GM23248 (cell line): ENCODE measurements at places on chromosomes 1 and 21. TPM values are rescaled to one million over a fixed set of nuclear protein-coding genes. Genes with fewer than 3 reads are reported as not detected.

GRCh38 chr1:155323729-155324036 lies 3.0 kb downstream of the RUSC1 start:
- H3K4me1 ChIP-seq = peaks cover 12% of the 10 kb centered on the region
- peak overlapping the region; percentile 89 for H3K4me3 ChIP-seq
- peak overlapping the region; percentile 76 for H3K27ac ChIP-seq

DNA sequence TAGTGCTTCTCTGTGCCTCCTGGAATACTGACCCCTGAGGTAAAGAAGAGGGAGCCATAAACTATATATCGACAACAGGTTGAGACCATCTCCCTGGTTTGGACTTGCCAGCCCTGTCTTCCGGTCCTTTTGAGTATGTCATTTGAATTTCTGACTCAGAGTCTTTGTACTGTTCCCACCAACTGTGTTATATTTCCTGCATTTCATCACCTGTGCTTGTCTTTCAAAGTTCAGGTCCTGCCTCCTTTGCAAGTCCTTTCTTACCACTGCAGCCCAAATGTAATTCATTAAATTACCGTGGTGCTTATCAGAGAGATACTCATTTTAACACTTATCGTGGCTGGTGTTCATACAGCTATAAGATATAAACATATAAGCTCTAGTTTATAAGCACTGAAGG lies 10.7 kb downstream of the AK5 start:
- no peaks in the 10 kb centered on the region for H3K27me3 ChIP-seq
- DNase-seq = no peak
- peaks cover 10% of the 10 kb centered on the region for H3K4me1 ChIP-seq
- H3K4me3 ChIP-seq = no peak overlapping the region
- no peak overlapping the region for H3K27ac ChIP-seq
- H3K36me3 ChIP-seq = peaks cover 35% of the 10 kb centered on the region

DNA sequence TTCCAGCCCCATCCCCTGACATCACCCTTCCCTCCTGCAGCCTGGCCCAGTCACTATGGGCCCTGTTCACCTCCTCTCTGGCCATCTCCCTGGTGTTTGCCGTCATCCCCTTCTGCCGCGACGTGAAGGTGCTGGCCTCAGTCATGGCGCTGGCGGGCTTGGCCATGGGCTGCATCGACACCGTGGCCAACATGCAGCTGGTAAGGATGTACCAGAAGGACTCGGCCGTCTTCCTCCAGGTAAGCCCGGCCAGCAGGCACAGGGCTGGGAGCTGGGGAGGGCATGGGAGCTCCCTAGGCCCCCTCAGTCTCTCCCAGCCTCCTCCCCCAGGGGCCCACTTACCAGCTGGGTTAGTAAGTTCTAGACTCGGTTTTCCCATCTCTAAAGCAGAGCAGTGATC lies 52.1 kb downstream of the ELK4 start:
- H3K36me3 ChIP-seq = no peaks in the 10 kb centered on the region
- no peak overlapping the region for H3K4me3 ChIP-seq
- H3K4me1 ChIP-seq = no peaks in the 10 kb centered on the region

The TCEA3 gene
- 9.2 and 16.3 TPM in 2 replicates for total RNA-seq

The KAZN gene
- total RNA-seq = 4.9 and 5.4 TPM in 2 replicates

The LRRC7 gene
- not detected in 2 replicates for total RNA-seq

DNA sequence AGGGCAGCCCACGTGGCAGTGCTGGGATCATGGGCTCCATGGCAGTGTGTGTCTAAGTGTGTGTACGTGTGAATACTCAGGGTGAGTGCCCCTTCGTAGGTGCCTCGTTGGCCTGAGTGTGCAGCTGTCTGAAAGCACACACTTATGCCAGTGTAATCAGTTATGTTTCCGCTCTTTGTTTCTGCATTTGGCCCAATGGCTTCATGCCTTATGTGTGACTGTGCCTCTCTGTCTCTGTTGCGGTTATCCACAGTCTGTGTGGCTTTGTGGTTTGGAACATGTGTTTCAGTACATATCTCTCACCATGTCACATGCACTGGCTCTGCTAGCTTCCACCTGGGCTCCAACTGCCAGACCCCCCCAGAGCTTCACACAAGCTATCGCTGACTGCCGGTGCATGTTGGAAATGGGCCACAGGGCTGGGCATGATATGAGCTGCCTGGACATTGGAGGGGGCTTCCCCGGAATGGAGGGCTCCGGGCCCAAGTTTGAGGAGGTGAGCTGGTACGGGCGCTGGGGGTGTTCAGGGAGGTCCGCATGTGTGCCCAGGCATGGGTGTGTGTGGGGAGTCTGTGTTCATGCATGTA lies 70.3 kb upstream of the TINAGL1 start:
- peak; percentile 86 for DNase-seq
- H3K36me3 ChIP-seq = no peaks in the 10 kb centered on the region
- H3K27me3 ChIP-seq = peaks cover 64% of the 10 kb centered on the region
- no peak overlapping the region for H3K27ac ChIP-seq
- H3K4me1 ChIP-seq = peaks cover 9% of the 10 kb centered on the region

GRCh38 chr1:50271968-50272578 lies 151.2 kb downstream of the DMRTA2 start:
- no peaks in the 10 kb centered on the region for H3K36me3 ChIP-seq
- H3K27ac ChIP-seq = no peak overlapping the region
- H3K4me1 ChIP-seq = no peaks in the 10 kb centered on the region
- DNase-seq = peak; percentile 60
- H3K27me3 ChIP-seq = peaks cover 10% of the 10 kb centered on the region; the same call in 1 of the 2 replicates

The GIPC2 gene
- 0.32 and 0.51 TPM in 2 replicates for total RNA-seq

- H3K27me3 ChIP-seq = no peaks in the 10 kb centered on the region
- H3K36me3 ChIP-seq = no peaks in the 10 kb centered on the region
- no peak overlapping the region for H3K4me3 ChIP-seq
- H3K27ac ChIP-seq = no peak overlapping the region
- no peak for DNase-seq
These were observed 675.9 kb upstream of the ADGRL4 start for GRCh38 chr1:79682478-79682877.

The IQCC gene
- 0.97 and 1.4 TPM in 2 replicates for total RNA-seq

The SH3BGR gene
- 0.76 and 4.4 TPM in 2 replicates for total RNA-seq

The PTPN22 gene
- 0.51 and 0.86 TPM in 2 replicates for total RNA-seq

GRCh38 chr1:186648613-186649012 lies 31.6 kb downstream of the PTGS2 start:
- H3K4me1 ChIP-seq = peaks cover 4% of the 10 kb centered on the region
- peak; percentile 5 for DNase-seq
- no peaks in the 10 kb centered on the region for H3K36me3 ChIP-seq
- no peak overlapping the region for H3K4me3 ChIP-seq
- H3K27ac ChIP-seq = no peak overlapping the region

- peaks cover 50% of the 10 kb centered on the region for H3K4me1 ChIP-seq
- H3K4me3 ChIP-seq = peak overlapping the region; percentile 2; the same call in 1 of the 2 replicates
- peak; percentile 95 for DNase-seq
- peak overlapping the region; percentile 99 for H3K27ac ChIP-seq
- H3K36me3 ChIP-seq = no peaks in the 10 kb centered on the region
These were observed 10.6 kb downstream of the XKR8 start for GRCh38 chr1:27970401-27970800.

DNA sequence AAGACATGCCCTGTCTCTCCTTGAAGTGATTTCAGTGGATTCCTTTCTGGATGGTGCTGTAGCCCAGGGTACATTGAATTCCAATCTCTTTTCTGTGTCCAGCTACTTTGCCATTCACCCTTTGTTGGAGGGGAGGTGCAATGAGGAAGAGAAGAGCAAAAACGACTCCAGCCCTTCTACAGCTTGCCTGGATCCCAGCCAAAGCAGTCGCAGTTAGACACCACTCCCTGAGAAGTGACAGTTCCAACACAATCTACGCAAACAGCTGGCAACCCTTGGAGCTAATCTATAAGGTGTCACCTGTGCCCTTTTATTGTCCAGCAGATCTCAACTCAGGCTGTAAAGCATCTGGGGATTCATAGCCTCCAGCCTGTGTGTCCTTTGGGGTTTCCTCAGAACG lies 4.6 kb downstream of the CD244 start:
- no peak for DNase-seq
- H3K27me3 ChIP-seq = no peaks in the 10 kb centered on the region
- no peaks in the 10 kb centered on the region for H3K4me1 ChIP-seq
- no peaks in the 10 kb centered on the region for H3K36me3 ChIP-seq

The ACTN2 gene
- not detected in 2 replicates for total RNA-seq

GRCh38 chr1:56413671-56414199 lies 165.6 kb downstream of the PLPP3 start:
- no peak for DNase-seq
- H3K27me3 ChIP-seq = no peaks in the 10 kb centered on the region
- no peaks in the 10 kb centered on the region for H3K36me3 ChIP-seq

The HUNK gene
- 1.3 and 2.5 TPM in 2 replicates for total RNA-seq

- H3K4me3 ChIP-seq = 0 out of 2 replicates have a peak overlapping the region, but pooled peaks have one; percentile 19
- no peaks in the 10 kb centered on the region for H3K27me3 ChIP-seq
- peak overlapping the region; percentile 69 for H3K27ac ChIP-seq
These were observed 29.1 kb downstream of the KNCN start for GRCh38 chr1:46522184-46522968.

The TFF2 gene
- not detected in 2 replicates for total RNA-seq

GRCh38 chr1:64976361-64976760 lies 10.0 kb upstream of the JAK1 start:
- DNase-seq = no peak
- no peaks in the 10 kb centered on the region for H3K36me3 ChIP-seq
- H3K27me3 ChIP-seq = no peaks in the 10 kb centered on the region
- no peak overlapping the region for H3K4me3 ChIP-seq
- H3K27ac ChIP-seq = no peak overlapping the region

GRCh38 chr1:234727018-234727940 lies 117.3 kb upstream of the IRF2BP2 start:
- no peak overlapping the region for H3K27ac ChIP-seq
- no peaks in the 10 kb centered on the region for H3K27me3 ChIP-seq
- no peaks in the 10 kb centered on the region for H3K36me3 ChIP-seq
- no peak for DNase-seq
- H3K4me1 ChIP-seq = peaks cover 43% of the 10 kb centered on the region

The OR14I1 gene
- total RNA-seq = not detected in 2 replicates

The BSND gene
- total RNA-seq = not detected in 2 replicates

The PGBD5 gene
- 0.32 and 3.8 TPM in 2 replicates for total RNA-seq

The AJAP1 gene
- under 0.01 and 0.86 TPM in 2 replicates for total RNA-seq

GRCh38 chr1:165862448-165862847 lies 35.0 kb downstream of the UCK2 start:
- no peaks in the 10 kb centered on the region for H3K36me3 ChIP-seq
- no peak for DNase-seq
- H3K27ac ChIP-seq = no peak overlapping the region
- peaks cover 19% of the 10 kb centered on the region for H3K4me1 ChIP-seq
- H3K4me3 ChIP-seq = no peak overlapping the region

DNA sequence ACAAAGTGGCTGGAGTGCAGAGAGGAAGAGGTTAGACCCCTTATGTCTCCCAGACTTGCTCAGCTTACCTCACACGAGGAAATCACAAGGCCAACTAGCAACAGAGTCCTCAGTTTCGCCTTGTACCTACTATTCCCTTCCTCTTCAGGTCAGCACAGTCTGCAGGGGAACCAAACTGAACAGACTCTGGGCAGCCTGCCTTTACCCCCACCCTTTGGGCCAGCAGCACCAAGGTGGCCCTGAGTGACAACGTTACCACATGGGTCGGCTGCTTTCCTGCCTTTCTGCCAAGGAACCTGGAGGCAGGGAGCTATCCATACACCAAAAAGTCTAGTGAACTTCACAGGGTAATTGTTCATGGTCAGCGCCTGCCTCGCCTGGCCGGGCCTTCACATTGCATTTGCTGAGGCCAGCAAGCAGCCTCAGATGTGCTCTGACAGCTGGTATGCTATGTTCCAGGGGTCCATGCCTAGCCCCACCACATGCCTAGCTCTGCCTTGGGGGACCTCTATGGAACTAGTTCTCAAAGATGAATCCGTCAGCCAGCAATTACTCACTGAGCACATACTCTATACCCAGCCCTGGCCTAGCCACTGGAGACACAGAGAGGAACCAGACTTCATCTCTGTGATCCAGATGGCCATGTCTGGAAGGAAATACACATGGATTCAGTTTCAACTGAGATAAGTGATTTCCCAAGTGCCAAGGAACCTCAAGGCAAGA lies 69.6 kb downstream of the DMAP1 start:
- no peak overlapping the region for H3K4me3 ChIP-seq
- no peak overlapping the region for H3K27ac ChIP-seq
- peaks cover 9% of the 10 kb centered on the region; the same call in 1 of the 2 replicates for H3K36me3 ChIP-seq
- H3K4me1 ChIP-seq = no peaks in the 10 kb centered on the region
- H3K27me3 ChIP-seq = no peaks in the 10 kb centered on the region

The LAMTOR2 gene
- 41.3 and 52.7 TPM in 2 replicates for total RNA-seq

DNA sequence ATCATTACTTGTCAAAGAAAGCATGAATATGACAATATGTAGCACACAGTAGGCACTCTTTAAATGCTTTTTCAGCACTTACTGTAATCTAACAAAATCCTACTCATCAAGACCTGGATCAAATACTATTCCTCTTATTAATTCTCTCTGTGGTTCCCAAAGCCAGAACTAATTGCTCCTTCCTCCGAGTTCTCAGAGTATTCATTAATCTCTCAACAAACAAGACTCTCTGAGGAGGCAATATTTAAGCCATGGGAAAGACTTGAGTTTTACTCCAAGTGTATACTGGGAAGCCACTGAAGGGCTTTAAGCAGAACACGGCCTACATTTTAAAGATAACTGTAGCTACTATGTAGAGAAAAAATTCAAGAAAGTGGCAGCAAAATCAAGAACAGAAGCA lies 79.7 kb downstream of the ENAH start:
- peaks cover 44% of the 10 kb centered on the region for H3K4me1 ChIP-seq
- DNase-seq = no peak
- H3K4me3 ChIP-seq = no peak overlapping the region
- H3K27me3 ChIP-seq = no peaks in the 10 kb centered on the region
- H3K27ac ChIP-seq = peak overlapping the region; percentile 22; the same call in 1 of the 2 replicates

DNA sequence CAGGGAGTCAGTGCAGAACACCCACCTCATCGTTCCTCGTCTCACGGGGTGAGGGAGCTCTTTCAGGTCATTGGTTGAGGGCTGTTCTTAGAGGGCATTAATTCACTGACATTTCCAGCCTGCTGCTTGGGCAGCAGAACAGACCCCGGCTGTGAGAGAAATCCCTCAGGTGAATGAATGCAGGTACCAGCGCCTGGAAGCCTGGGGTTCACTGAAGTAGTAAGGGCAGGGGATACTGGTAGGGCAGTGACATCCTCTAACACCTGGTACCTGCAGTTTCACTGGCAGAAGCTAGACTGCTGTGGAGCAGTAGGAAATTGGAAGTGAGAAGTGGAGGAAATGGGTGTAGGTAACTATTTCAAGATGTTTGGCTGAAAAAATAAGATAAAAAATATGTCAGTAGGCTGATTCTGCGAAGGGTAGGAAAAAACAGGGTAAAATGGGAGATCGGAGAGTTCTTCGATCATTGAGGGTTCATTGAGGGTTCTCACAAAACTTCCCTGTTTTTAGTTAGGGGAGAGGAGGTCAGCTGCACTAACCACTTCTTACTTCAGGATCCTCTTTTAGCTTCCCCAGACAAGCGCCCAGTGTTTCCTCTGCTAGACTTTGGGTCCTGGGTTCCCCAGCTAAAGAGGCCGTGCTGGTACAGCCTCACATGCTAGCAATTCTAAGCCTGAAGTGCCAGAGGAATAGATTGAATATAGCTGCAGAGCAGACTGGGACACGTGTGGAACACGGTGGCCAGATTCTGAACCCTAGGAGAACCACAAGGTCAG lies 55.2 kb downstream of the RNF220 start:
- H3K4me3 ChIP-seq = no peak overlapping the region
- no peaks in the 10 kb centered on the region for H3K36me3 ChIP-seq
- peaks cover 56% of the 10 kb centered on the region for H3K27me3 ChIP-seq

The PRAMEF1 gene
- not detected in 2 replicates for total RNA-seq
